NCI-H1417 (cell line): ENCODE measurements at places on chromosomes 5 and 9.

DNA sequence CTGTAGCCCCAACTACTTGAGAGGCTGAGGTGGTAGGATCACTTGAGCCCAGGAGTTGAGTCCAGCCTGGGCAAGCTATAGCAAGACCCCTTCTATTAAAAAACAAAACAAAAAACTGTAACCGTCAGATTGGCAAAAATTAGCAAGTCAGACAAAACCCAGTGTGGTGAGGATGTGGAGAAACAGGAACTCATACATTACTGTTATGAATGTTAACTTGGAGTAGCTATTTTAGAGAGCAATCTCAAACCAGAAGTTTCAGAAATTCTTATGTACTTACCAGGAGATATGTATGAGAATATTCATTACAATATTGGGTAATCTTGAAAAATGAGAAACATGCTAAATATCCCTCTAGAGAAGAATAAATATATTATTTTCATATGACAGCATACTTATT is 120.3 kb downstream of the INVS start:
- DNase-seq: no peak

- no peak for DNase-seq
Observed at GRCh38 chr9:36332006-36332405, 68.1 kb downstream of the RNF38 start.

GRCh38 chr5:178576591-178577351 is 13.4 kb downstream of the COL23A1 start:
- DNase-seq: no peak

DNA sequence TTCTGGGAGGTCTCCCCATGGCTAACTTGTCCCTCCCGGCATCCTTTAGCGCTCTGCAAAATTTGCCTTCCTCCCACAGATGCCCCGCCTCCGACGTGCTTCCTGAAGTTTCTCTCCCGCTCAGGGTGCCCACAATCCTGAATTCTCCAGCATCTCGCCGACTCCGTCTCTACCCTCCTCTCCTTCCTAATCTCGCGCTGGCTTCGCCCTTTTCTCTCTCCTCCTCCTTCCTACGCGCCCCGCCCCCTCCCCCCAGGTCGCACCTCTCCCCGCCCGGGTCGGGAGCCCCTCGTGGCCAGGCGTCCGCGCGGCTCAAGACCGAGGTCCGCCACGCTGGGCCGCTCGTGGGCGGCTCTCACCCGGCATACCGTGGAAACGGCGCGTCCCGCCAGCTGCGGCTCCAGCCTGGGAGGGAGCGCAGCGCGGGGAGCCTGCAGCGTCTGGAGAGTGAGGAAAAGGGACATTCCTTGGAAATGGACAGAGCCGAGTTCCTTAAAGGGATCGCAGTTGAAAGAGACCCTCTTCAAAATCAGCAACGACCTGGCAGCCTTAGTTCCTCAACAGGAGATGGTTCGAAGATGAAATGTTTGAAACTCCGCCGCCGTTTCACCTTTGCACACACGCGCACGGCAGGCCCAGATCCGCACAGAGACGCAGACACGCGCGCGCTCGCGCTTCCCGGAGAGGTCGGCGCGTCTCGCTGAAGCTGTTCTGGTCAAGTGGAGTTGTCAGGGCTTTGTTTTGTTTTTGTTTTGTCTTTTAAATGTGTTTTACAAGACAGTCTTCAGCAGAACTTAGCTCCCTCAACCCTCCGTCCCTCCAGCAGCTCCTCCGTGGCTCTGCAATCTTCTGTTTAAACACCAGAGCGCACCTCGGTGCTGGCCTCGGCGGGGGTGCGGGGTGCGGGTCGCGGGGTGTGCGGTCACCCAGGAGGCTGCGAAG is 5.0 kb upstream of the IRX2 start:
- DNase-seq: no peak

GRCh38 chr5:177067503-177067902 is 19.2 kb upstream of the FGFR4 start:
- DNase-seq: no peak

DNA sequence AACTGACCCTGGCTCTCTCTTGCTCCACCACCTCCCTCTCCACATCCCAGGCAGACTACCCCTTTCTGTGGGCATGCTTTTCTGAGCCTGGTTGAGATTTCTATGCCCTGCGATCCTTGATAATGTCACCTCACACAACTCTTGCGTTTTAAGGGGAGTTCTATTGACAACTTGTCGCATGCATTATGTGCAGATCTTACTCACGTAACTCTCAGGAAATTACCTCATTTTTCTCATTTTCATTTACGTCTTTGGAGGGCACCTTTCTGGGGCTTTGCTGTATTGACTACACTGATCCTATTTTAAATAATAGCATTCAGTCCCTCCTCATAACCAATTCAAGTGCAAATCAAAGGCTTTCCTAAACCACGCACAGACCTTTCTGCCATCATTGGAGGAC is 140.4 kb upstream of the WWC1 start:
- DNase-seq: no peak
